NCI-H1105 treated with DMSO at 0.1 percent for 48 hours (cell line): ENCODE measurements at places on chromosomes 3 and 15.

DNA sequence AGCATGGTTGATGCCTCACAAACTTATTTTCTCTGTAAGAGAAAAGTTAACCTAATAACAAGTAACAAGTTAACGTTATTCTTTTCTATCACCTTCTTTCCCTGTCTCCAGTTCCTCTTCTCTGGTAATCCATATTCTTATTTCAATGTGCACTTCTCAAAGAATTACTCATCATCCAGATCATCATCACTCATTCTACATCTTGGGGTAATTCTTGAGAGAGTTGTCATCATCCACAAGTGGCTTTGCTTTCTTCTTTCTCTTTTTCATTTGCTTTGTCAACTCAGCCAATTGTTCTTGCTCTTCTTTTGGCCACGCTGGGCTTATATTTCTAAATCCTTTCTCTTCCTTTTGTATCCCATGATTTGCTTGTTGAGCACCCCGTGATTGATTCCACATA is 20.8 kb upstream of the RNF111 start:
- DNase-seq = no peak

DNA sequence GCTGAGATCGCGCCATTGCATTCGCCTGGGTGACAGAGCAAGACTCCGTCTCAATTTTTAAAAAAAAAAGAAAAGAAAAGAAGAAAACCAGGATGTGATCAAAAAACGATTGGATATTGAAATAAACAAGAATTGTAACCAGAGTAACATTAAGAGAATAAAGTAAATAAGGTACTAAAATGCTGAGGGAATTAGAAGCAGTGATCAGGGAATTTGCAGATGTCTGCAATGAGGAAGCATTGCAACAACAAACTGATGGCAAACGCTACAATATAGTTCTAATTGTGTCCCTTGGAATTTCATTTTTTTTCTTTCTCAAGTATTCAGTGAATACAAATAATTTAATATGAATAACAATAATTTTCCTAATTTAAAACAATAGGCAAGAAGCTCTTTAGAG is 1077.5 kb downstream of the TBL1XR1 start:
- DNase-seq = no peak

GRCh38 chr3:167843481-167843880 is 108.0 kb downstream of the SERPINI1 start:
- DNase-seq = no peak

DNA sequence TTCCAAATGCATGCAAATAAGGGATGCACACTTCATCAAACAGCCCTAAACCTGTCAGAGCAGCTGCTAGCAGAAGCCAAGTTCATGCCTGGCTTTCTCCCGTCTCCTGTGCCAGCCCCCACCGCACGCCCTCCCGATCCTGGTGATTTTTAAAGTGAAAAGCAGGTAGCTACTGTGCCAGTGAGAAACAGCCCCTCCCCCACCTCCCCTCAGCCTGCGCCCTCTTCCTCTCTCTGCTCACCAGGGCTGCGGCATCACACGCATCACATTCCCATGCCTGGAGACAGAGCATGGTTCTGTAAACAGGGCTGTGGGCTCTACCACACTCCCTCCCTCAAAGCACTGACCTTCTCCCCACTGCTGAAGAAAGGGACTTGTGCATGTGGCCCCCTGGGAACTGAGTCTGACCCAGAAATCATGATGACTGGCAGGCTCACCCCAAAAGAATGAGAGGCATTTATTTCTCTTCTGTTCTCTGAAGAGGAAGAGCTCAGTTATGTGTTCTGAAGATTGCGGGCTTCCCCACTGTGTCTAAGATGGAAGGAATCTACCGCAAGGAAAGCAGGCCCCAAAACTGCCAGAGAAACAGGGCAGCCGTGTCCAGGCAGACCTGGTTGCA is 14.5 kb upstream of the SLC6A1 start:
- no peak for DNase-seq

DNA sequence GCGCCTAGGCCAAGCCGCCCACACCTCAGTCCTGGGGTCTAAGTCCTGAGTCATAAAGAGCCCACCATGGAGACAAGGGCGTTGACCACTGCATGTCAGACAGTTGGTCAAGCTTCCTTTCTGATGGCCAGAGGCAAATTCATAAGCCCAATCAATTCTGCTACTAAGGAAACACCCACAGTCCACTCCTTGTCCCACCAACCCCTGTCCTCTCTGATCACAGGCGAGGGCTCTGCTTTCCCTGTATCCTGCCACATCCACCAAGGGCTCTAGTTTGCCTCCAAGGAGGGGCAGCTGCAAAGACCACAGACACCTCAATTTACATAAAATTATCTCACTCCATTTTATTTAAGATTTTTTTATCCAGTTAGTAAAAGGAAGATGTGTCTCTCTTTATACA is 25.3 kb downstream of the CHAC1 start:
- no peak for DNase-seq

- no peak for DNase-seq
Observed at GRCh38 chr3:30649572-30650318, 43.3 kb downstream of the TGFBR2 start.

DNA sequence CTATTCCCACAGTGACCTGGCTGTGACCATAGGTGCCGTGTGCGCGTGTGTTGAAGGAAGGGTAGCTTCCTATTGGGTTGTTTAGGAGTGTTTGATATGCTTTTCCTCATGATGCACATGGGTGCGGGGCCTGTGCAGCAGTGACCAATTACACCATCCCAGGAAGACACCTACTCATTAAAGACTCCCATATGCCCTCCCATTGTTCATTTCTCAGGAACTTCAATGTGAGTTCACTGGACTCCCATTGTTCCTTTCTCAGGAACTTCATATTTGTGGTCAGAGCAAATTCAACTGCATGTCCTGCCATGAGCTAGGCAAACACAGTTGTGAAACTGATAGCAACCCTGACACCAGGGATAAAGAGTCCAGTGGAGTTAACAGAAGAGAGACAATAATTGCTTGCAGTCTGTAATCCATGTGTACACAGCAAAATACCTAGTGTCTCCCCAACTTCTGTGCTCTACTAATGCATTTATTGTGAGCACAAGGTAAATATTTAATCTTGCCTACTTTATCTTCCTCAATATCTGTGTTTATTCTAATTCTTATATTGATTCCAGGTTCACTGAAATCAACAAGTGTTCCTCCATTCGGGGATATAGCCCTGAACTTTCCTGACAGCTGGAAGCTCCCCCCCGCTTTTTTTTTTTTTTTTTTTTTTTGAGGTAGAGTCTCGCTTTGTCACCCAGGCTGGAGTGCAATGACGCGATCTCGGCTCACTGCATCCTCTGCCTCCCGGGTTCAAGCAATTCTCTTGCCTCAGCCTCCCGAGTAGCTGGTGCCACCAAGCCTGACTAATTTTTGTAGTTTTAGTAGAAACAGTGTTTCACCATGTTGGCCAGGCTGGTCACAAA is 57.5 kb upstream of the GCNT3 start:
- no peak for DNase-seq

DNA sequence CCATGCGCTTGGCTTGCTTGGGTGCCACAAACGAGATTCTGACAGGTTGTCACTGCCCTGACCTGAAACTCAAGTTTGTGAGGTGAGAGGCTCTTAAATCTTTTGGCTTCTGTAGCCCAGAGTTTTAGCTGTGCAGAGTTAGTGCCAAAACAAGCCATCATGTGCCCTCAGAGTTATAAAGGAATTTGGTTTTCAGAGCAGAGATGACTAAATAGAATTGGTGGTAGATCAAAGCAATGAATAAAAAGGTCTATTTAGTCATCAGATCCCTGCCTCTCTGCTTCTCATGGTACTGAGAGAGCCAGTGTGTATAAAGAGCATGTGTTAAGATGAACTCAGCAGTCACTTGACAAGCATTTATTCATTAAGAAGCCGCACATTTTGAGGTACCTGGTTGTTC is 207.5 kb upstream of the DPH6 start:
- no peak for DNase-seq

DNA sequence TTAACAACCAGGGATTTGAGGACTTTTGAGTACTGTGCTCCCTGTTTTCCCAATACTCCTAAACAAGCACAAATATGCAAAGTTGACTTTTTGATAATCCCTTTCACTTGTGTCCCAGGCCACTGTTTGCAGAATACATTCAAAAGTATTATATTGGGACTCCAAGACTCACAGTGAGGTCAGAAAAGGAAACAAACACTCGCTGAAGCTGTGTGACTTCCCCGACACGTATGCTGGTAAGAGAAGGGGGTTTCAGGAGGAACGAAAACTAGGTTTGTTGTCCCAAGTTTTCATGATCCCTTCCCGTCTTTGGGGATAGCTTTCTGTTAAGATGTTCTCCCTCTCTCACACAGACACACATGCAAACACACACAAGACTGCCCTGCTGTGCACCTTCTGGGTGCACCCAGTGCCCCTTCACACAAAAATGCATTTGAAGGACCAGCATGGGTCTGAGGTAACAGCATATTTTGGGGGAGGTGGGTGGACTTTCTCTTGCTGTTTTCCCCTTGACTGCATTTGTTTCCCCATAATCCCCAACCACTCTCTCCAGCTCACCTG is 225.2 kb upstream of the PRICKLE2 start:
- no peak for DNase-seq

DNA sequence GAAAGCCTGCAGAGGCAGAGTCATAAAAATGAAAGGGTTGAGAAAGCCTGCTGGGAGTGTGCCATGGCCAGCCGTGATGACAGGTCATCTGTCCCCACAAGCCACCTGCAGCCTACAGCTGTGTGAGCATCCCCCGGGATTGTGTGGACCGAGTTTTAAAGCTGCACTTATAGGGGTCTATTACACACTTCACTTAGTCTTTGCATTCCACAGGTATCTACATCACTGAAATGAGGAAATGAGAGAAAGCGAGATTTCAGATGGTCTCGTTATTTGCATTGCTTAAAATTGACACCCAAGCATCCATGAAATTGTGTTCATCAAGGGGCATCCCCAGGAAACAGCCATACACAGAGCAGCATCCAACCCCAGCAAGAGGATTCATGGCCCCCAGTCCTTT is 137.6 kb upstream of the TRIM42 start:
- no peak for DNase-seq

GRCh38 chr3:48528048-48528447 is 24.1 kb upstream of the SHISA5 start:
- no peak for DNase-seq

DNA sequence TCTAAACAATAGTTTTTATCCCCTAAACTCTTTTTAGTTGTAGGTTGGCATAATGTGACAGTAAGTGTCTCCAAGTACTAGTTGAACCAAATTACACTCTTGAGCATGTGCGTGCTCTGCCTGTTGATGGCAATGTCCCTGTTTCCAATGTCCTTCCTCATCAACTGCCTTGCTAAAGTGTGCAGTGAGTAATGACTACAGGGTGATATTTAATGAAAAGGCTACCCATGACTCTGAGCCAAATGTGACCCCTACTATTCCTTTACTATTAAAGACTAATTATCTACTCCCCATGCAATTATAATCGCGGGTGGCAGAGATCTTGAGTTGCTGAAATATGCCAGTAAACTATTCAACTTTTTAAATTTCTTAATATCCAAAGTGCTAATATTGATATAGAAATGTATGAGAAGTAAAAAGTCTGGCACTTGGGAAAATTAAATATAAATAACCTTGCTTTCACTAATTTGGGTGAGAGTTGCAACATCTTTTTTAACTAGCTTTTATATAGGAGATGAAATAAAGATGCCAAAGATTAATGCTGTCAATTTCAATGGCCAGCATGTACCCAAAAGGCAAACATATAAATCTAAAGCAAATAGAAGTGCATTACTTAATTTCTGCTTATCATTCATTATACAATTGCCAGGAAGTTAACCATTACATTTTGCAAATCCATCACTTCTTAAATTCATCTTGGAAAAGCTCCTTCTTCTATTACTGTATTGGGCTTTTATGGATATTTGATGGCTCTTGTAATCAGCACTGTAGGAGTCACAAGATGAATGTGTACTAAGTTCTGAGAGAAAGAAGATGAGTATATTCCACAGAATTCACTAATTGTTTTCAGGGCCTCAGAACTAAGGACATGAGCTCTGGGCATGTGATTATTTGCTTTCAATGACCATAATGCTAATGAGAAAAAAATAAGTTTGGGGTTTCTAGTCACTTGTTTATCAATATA is 518.2 kb upstream of the NAALADL2 start:
- DNase-seq = peak; percentile 48

- DNase-seq = no peak
Observed at GRCh38 chr3:85081191-85081906, 122.6 kb downstream of the CADM2 start.

DNA sequence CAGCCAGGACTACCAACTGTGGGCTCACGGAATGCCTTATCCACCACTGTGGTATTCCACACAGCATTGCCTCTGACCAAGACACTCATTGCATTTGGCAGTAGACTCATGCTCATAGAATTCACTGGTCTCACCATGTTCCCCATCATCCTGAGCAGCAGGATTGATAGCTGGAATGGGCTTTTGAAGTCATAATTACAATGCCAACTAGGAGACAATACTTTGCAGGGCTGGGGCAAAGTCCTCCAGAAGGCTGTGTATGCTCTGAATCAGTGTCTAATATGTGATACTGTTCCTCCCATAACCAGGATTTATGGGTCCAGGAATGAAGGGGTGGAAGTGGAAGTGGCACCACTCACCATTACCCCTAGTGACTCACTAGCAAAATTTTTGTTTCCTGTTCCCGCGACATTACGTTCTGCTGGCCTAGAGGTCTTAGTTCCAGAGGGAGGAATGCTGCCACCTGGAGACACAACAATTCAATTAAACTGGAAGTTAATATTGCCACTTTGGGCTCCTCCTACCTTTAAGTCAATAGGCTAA is 58.6 kb upstream of the CCDC80 start:
- no peak for DNase-seq

DNA sequence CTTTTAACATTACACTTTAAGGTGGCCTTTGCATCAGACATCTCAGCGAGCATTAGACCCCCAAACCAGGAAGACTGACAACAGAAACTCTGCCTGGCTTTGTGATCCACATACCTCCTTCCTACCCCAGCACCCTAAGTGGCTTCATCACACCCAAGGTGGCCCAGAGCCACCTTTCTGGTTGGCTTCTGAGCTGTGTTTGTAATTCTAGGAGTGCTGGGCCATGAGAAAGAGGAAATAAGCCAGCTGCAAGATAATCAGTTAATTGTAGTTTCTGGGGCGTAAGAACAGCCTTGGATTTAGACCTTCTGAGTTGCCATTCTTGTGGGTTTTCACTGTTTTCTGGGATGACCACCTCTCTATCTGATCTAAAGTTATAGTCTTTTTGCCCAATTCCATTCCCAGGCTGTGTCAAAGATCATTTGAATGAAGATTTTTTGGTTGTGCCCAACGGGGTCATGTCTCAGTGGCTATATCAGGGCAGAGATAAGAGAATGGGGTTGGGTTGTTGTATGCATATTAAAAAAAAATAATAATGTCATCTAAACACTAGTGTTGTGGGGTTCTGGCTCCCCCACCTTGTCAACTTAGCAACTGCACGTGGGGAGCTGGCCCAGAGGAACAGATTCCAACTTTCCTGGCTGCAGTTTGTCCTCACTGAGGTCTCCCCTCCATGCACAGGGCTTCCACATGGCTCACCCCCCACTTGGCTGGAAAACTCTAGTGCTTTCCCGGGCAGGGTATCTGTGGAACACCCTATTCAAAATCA is 234.8 kb upstream of the WNT5A start:
- DNase-seq = no peak

GRCh38 chr15:68783226-68784058 is 37.3 kb downstream of the ANP32A start:
- no peak for DNase-seq
